Stimulated activated CD8-positive, alpha-beta memory T cell treated with anti-CD3 and anti-CD28 coated beads, Interleukin-15, amount 100 ng/mL, for 1 hour (primary cell): ENCODE measurements at places on chromosomes 3 and 15.

GRCh38 chr3:102141928-102142239 is 292.6 kb downstream of the NFKBIZ start:
- no peak for DNase-seq

GRCh38 chr3:70071138-70071537 is 71.6 kb downstream of the SAMMSON start:
- DNase-seq: no peak

GRCh38 chr3:58009026-58009748 is 965 bp downstream of the FLNB start:
- DNase-seq: no peak

GRCh38 chr15:33093222-33093621 is 101.3 kb downstream of the FMN1 start:
- DNase-seq: no peak

GRCh38 chr3:52126036-52126435 is 28.2 kb downstream of the POC1A start:
- DNase-seq: no peak

DNA sequence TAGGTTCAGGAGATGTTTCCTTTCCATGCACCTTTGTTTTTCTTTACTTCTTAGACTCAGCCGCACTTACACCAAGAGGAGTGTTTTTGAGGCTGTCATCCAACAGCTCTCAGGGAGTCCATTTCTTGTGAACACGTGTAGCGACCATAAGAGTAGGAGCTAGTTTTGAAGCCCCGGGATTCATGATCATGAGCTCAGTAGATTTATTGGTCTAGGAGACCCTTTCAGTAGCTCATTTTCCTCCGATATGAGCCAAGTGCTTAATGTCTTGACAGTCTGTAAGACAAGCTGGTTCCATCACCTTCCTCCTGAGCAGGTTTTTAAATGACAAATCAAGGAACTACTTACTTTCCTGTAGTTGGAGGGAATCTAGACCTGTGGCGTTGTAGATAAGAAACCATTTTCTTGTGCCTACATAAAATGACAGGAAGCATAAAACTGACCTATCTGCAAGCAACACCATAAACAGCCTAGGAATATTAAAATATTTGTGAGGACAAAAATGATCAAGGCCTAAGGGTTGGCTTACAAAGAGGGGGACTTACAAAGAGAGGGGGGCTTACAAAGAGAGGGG is 172.6 kb upstream of the BHLHE40 start:
- no peak for DNase-seq

DNA sequence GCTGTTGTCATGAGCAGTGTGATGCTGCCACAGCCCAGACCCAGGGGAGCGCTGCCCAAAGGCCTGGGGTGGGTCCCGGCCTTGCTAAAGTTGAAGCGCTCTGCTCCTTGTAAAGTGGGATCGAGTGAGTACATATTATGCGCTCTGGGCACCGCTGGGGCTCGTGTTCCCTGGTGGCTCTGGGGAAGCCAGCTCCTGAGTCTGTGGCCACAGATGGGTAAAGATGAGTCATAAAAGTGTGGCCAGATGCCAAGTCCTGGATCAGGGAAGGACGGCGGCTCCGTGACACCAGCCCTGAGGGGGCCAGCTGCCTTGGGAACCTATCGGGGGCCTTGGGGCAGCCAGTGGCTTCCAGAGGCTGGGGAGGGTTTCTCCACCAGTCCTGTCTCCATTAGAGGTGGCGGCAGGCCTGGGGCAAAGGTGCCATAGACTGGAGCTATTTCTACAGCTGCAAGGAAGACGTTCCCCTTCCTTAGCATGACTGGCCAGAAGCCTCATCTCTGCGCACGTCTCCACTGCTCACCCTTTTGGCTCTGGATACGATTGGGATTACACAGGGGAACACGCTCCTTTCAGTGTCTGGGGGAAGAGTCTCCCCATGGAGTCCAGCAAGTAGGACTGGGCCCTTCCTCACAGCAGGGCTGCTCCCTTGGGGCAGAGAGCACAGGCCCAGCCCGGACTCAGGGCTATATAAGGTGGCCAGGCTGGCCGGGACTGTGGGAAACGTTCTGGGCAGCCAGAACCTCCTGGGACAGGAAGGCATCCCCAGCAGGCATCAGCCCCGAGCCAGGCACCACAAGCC is 1.2 kb upstream of the ITIH4 start:
- no peak for DNase-seq

DNA sequence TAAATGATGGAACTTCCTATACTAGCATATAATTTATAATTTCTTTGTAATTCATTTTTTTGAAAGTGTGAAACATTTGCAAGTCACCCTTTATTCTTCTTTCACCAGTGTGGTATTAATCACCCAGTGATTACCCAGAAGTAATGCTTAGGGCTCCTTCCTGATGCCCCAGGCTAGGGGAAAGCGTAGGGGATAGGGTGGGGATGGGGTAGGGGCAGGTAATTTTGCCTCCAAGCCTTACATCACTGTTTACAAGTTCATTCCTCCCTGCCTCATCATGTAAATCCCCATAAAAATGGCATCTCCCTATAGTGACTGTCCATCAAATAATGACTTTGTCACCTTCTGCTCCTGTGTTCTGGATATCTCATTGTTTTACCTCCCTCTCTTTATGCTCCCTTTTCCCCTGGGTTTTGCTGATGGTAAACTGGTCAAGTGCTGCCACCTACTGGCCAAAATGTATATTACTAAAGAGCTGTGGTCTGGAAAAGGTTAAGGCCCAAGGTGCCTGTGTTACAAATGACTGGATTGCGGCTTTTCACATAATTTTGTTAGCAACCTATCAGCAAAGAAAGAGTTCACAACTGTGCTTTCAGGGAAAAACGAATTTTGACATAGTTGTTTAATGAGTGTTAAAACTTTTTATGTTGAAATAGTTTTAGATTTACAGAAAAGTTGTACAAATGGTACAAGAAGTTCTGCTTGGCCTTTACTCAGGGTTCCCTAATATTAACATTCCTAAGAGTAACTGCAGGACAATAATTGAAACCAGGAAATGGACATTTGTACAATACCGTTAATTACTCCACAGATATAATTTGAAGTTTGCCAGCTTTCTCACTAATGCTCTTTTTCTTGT is 54.7 kb downstream of the ONECUT1 start:
- DNase-seq: peak; percentile 46

- DNase-seq: no peak
Observed at GRCh38 chr3:57826952-57827723, 71.0 kb downstream of the SLMAP start.

GRCh38 chr3:176872771-176873209 is 324.5 kb downstream of the TBL1XR1 start:
- DNase-seq: peak; percentile 11

DNA sequence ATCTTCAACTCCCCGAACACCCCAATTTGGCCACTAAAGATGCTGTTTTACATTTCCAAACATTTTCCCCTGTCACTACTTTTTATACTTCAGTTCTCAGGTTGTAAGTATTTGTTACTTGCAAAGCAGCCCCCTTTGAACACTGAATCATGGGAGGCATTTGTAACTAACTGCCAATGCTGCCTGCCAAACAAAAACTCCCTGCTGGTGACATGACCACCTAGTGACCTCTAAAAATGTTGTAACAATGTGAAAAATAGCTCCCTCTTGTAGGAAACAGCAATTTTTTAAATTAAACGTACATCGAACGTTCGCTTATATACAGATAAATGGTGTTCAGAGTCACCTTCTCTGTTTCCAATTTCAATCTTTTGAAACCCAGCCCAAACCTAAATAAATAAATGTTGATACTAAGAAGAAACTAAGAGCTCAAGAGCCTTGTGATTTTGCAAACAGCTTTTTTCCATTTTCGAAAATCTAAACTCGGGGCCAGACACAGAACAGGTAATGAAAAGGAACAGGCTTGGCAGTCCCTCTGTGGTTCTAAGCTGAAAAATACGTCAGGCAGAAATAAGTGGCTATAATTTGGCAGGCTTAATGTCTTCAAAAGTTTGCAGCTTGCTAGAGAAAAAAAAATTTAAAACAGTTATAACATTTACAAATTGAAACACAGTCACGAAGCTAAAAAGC is 268.6 kb upstream of the WNT5A start:
- no peak for DNase-seq
